ENCODE measurements at places on chromosomes 4 and X.

DNA sequence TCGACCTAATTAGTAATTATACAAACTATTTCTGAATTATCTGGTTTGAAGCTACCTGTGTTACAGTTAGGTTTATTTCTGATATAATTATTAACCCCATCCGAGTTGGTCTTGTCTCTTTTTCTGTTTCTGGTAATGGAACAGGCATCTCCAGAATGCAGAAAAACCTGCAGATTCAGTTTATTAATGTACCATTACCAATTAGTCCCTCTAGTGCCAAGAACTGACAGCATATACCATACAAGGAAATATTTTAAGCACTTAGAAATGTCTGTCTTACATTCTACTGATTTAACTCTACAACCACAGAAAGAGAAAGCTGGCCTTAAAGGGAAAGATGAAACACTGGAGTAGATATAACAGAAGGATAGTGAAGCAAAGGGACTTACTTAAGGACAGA, 570.6 kb downstream of the CENPC start:
- DNase-seq, result no peak

DNA sequence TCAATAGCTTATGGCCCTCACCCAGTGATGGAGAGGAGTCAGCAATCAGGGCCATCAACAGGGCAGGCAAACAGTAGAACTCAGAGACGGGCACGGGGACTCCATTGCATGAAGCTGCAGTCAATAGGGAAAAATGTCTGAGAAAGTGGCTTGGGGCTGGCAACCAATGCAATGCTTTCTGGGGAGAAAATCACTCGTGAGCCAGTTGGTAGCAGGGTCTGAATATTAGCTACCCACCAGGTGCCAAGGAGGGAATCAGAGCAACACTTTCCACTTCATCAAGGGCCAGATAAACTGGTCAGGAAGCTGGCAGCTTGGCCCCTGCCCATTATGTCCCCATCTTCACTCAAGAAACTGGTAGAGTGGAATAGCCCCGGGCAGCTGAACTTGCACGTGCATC, 80.7 kb downstream of the STARD8 start:
- DNase-seq, result no peak

DNA sequence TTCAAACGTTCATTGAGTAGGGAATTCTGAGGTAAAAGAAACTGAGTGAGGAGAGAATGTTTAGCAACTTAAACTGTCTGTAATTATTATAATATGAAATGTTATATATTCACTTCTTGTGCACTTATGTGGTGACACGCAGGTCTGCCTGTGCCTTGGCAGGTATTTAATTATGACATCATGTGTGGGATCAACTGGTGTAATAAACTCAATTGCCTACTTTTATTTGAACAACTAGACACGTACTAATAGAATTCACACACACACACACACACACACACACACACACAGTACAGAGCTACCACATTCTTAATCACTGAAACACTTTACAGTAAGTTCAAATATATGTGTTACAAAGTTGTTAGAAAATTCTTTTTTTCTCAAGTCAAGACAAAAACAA, 20.7 kb upstream of the SLC25A31 start:
- no peak for DNase-seq

- no peak for DNase-seq
These were observed 251.5 kb upstream of the RASGEF1B start for GRCh38 chr4:81723019-81723884.

- no peak for DNase-seq
These were observed 16.5 kb upstream of the CYBB start for GRCh38 chrX:37763400-37763799.

DNA sequence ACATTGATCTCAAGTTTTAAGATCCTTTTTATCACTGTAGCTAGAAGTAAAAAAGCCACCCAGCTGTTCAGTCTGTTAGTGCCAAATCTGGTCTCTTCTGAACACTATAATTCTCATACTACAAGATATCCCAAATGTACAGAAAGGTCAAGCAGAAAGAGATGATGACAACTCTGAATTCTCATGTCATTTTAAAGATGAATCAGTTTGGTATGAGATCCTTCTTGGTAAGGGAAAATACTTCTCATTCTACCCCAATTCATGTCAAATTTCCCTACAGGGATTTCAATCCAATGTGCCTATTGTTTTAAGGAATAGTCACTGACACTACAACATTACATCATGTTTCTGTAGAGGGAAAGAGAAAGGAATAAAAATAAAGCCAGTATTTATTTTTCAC, 184.5 kb downstream of the CPEB2 start:
- DNase-seq, result no peak

GRCh38 chr4:168923526-168924194, 86.4 kb downstream of the CBR4 start:
- DNase-seq, result peak; percentile 29

GRCh38 chrX:132853040-132853439, 105.4 kb downstream of the HS6ST2 start:
- no peak for DNase-seq

DNA sequence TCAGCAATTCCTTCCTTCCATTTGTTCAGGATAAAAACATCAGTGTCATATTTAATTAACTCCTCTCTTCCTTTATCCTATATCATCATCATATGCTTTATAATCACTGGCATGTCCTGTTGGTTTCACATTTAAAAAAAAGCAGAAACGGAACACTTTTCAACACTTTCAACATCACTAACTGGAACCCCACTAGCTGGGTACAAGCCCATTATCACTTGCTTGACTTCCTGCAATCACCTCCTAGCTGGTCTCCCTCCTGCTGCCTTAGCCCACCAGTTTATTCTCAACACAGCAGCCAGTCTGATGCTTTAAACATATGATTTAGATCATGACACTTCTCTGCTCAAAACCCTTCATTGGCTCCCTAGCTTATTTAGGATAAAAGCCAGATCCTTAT, 116.4 kb upstream of the LSM6 start:
- no peak for DNase-seq

DNA sequence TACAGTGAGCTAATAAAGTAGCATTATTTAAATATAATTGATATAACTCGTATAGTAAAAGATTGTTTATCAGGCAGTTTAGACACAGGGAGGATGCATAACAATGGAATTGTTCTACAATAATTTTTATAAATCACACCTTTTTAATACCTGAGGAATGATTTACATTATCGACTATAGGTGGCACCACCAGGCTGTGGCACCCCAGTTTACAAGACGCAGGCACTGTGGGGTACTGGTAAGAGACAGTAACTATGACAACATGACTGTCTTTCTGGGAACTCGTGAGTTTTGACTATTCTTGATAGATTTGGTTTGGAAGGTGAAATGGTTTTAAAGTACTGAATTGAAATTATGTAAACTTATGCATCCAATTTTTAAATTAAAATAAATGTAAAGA, 27.1 kb upstream of the STBD1 start:
- no peak for DNase-seq

- peak; percentile 46 for DNase-seq
These were observed at the start of gene MSL3 for GRCh38 chrX:11757719-11758399. Gene MSL3 (plus strand): TSS chrX:11758237. CDS start chrX:11758264, 27 bp downstream.

DNA sequence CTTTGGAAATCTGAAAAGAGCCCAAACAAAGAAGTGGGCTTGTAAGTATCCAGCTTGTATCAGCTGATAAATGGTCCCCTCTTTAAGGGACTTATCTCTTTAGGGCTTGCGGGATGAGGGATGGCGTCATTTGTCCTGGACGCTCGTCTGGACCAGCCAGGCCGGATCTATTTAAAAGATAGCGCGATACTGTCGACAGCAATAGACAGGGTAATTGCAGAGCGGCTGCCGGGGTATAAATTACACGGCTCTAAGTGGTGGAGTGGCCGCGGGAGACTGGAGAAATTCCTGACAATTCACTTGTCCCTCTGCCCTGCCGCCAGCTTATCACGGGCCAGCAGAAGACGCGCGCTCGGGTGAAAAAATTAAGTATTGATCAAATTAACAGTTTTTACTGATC, 90.7 kb downstream of the FAM53A start:
- DNase-seq, result no peak

All from stimulated activated CD4-positive, alpha-beta T cell treated with anti-CD3 and anti-CD28 coated beads, TNF-alpha, amount 100 ng/mL, for 4 hours (primary cell).